OCI-M1 (cell line): ENCODE measurements at places on chromosomes 7 and 10.
A peak's percentile ranks its signal among the peaks of the same experiment; 100 is the strongest.

- DNase-seq, result no peak
Measured at GRCh38 chr7:100441641-100442535, 5.6 kb upstream of the PPP1R35 start.

- no peak for DNase-seq
Measured at GRCh38 chr7:57404967-57405421, 45.0 kb upstream of the ZNF716 start.

GRCh38 chr7:452791-453455 lies 66.7 kb downstream of the PDGFA start:
- no peak for DNase-seq

DNA sequence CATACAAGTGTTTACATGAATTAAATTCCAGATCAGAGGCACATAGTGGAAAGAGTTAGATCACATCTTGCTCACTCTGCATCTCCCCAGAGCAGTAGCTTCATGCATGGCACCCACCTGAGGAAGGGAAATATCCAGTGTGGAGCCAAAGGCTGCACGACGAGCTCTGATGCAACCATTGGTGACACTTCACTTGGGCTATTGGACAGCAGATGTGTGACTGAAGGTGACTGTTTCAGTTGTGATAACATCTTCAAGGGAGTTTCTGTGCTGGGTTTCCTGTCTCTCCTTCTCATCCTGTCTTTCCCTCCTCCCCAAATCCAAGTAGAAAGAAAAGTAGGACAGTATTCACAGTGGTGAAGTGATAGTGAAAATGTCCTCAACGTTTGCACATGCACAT lies 115.0 kb downstream of the TAF3 start:
- no peak for DNase-seq

DNA sequence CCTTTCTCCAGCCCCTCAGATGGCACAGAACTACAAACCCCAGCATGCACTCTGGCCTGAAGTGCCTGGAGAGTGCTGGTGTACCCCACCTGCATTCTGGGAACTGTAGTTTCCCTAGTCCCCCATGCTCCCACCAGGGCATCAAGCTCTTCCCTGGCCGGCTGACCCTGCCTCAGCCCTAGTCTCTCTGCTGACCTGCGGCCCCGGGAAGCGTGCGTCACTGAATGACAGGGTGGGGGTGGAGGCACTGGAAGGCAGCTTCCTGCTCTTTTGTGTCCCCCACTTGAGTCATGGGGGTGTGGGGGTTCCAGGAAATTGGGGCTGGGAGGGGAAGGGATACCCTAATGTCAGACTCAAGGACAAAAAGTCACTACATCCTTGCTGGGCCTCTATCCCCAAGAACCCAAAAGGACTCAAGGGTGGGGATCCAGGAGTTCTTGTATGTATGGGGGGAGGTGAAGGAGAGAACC lies 2.1 kb downstream of the NOS3 start:
- DNase-seq, result peak; percentile 51
